Tibial nerve (tissue), 4 donors: ENCODE measurements at places on chromosomes 6 and 20.

- no peaks in the 10 kb centered on the region for H3K4me1 ChIP-seq
- H3K27me3 ChIP-seq: peaks cover 3% of the 10 kb centered on the region
- DNase-seq: no peak
- H3K36me3 ChIP-seq: no peaks in the 10 kb centered on the region
These were observed 193.7 kb downstream of the GPX5 start for GRCh38 chr6:28719275-28719940.

GRCh38 chr6:33633084-33633461 is 12.0 kb downstream of the ITPR3 start:
- H3K4me3 ChIP-seq: peak overlapping the region; percentile 40
- peak overlapping the region; percentile 44 for H3K27ac ChIP-seq
- H3K36me3 ChIP-seq: no peaks in the 10 kb centered on the region
- H3K27me3 ChIP-seq: no peaks in the 10 kb centered on the region

DNA sequence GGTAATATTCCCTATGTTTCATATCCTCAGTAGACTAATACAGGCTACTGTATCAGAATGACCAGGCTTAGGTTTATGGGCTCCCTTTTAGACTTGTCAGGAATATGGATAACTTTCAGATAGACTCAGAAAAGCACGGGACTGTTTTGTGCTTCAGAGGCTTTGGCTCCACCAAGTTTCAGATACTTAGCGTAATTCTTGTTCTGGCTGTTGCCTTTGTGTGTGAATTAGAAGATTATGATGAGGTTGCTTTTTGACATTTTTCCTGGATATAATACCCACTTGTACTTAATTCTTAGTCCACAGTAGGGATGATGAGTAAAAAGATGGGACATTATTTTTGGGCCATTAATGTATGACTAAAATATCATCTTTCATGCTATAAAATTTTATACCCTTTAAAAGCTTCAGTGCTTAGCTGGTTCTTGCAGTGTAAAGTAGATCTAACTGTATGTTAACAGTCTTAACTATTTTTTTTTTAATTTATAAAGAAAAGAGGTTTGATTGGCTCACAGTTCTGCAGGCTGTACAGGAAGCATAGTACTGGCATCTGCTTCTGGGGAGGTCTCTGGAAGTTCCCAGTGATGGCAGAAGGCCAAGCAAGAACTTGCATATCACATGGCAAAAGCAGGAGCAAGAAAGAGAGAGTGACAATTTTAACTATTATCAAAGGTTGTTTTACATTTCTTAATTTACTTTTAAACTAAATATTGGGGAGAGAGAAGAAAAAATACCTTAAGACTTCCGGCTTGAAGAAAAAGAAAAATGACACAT is 120.7 kb downstream of the ZFAND3 start:
- no peak overlapping the region for H3K4me3 ChIP-seq
- no peaks in the 10 kb centered on the region for H3K4me1 ChIP-seq
- no peak overlapping the region for H3K27ac ChIP-seq
- H3K27me3 ChIP-seq: no peaks in the 10 kb centered on the region
- peak; percentile 25 for DNase-seq

DNA sequence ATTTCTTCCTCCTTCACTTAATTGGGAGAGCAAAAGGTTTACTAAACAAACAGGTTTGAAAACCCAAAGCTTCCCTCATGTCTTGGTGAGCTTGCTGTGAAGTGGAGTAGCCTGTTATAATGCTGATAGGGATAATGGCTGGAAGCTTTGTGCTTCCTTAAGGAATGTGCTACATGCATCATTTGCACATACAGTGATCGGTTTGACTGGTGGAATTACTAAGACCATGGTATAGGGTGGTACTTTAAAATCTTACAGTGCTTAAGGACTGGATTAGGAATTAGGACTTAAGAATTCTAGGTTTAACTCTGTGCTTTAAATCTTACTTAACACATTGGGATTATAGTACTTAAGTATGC is 75.7 kb downstream of the ARID1B start:
- DNase-seq: no peak
- H3K4me3 ChIP-seq: no peak overlapping the region
- peaks cover 44% of the 10 kb centered on the region for H3K4me1 ChIP-seq

GRCh38 chr6:161476711-161477110 is 202.8 kb upstream of the AGPAT4 start:
- no peaks in the 10 kb centered on the region for H3K36me3 ChIP-seq
- no peaks in the 10 kb centered on the region for H3K4me1 ChIP-seq
- no peak overlapping the region for H3K4me3 ChIP-seq
- no peak overlapping the region for H3K27ac ChIP-seq
- H3K27me3 ChIP-seq: no peaks in the 10 kb centered on the region

GRCh38 chr6:33156561-33156960 is 35.7 kb downstream of the COL11A2 start:
- H3K4me1 ChIP-seq: no peaks in the 10 kb centered on the region
- no peak overlapping the region for H3K27ac ChIP-seq
- H3K4me3 ChIP-seq: no peak overlapping the region
- H3K36me3 ChIP-seq: no peaks in the 10 kb centered on the region

- no peak overlapping the region for H3K27ac ChIP-seq
- no peaks in the 10 kb centered on the region for H3K27me3 ChIP-seq
- no peaks in the 10 kb centered on the region for H3K36me3 ChIP-seq
- no peak for DNase-seq
- no peaks in the 10 kb centered on the region for H3K4me1 ChIP-seq
These were observed 106.3 kb downstream of the RNF144B start for GRCh38 chr6:18493382-18493891.

GRCh38 chr20:24627926-24628325 is 158.5 kb downstream of the SYNDIG1 start:
- H3K27me3 ChIP-seq: no peaks in the 10 kb centered on the region
- H3K4me1 ChIP-seq: no peaks in the 10 kb centered on the region
- no peak overlapping the region for H3K27ac ChIP-seq
- no peak for DNase-seq
- H3K36me3 ChIP-seq: no peaks in the 10 kb centered on the region
- H3K4me3 ChIP-seq: no peak overlapping the region

- no peak for DNase-seq
- H3K27ac ChIP-seq: no peak overlapping the region
- H3K27me3 ChIP-seq: no peaks in the 10 kb centered on the region
- H3K36me3 ChIP-seq: no peaks in the 10 kb centered on the region
These were observed 615.9 kb downstream of the RNF144B start for GRCh38 chr6:19002976-19003560.

DNA sequence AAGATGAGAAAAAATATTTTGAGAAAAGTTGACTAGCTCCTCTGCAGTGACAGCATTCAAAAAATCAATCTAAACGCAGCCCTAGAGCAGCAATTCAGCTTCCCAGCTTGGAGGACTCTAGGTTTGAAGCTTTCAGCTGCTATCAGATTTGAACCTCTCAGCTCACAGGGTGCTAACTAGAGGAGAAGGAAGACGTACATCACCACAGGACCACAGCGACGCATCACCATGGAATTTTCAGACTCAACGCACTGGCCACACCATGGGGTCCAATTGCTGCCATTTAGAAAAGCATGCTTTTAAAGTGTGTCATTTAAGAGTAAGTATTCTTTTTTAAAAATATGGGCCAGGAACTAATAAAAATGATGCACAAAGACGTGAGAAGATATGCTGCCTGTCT is 45.0 kb upstream of the FUCA2 start:
- H3K4me1 ChIP-seq: no peaks in the 10 kb centered on the region
- no peak for DNase-seq
- H3K27me3 ChIP-seq: no peaks in the 10 kb centered on the region
- H3K36me3 ChIP-seq: no peaks in the 10 kb centered on the region
- H3K4me3 ChIP-seq: no peak overlapping the region
